ENCODE measurements at places on chromosomes 3 and 15.

- DNase-seq, result no peak
Observed at GRCh38 chr3:69462826-69463100, 76.9 kb upstream of the FRMD4B start.

- DNase-seq, result no peak
Observed at GRCh38 chr3:133884054-133884886, 11.4 kb downstream of the RAB6B start.

DNA sequence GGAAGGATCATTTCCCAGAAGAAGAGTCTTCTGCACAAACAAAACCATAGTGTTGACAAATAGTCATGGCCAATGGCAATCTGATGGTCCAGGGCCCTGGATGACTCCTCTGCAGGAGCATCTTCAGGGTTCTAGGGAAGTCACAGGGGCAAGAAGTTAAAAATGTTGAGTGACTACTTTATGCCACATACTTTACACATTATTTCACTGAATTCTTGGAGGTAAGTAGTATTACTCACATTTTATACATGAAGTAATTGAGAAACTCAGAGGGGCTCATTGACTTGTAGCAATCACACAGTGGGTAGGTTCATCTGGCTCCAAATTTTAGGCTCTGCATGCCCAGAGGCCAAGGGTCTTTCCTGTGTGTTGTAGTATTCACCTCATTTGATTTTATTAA lies 430.2 kb upstream of the MCTP2 start:
- no peak for DNase-seq

- no peak for DNase-seq
Observed at GRCh38 chr3:186319945-186320344, 42.1 kb downstream of the DGKG start.

GRCh38 chr15:38532728-38533127 lies 31.9 kb downstream of the RASGRP1 start:
- DNase-seq, result no peak

GRCh38 chr15:98873441-98874218 lies 134.0 kb downstream of the PGPEP1L start:
- no peak for DNase-seq

DNA sequence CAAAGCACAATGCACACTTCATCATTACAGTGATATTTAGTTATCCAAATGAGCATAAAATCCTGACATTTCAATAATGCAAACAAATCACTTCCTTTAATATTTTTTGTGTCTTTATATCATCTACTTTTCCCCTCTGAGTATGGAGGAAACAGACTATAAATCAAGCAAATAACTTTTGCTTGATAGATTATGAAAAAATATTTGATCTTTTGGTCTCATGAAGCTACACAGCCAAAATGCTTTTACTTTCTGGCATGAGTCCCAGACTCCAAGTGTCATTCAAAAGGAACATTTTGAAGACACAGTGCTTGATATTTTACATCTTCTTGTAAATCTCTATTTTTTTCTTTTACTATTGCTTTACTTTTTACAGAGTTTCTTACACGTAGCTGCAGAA lies 215.3 kb upstream of the ROBO1 start:
- DNase-seq, result no peak

GRCh38 chr3:9732080-9732739 lies 675 bp downstream of the BRPF1 start:
- no peak for DNase-seq

- DNase-seq, result no peak
Observed at GRCh38 chr3:77795013-77795412, 755.1 kb downstream of the ROBO2 start.

DNA sequence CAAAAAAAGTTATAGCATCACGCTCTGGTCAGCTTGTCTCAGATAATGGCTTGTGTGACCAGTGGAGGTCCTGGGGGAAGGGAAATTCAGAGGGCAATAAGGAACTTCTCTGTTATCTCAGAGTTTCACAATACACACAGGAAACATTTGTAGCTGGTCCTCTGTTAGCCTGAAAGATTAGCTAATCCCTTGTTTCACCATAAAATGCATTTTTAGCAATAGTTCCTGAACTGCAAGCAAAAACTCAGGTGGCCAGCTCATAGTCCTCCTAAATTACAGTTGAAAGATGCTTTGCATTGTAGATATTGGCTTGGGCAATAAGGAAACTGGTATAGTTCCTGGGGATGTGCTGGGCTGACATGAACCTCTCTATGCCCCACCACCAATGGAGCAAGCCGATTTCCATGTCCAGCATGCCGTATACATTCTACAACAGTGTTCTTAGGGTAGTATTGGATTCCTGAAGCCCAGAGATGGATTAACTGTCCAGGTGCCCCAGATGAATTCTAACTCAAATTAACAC lies 141.5 kb upstream of the TBL1XR1 start:
- DNase-seq, result no peak

DNA sequence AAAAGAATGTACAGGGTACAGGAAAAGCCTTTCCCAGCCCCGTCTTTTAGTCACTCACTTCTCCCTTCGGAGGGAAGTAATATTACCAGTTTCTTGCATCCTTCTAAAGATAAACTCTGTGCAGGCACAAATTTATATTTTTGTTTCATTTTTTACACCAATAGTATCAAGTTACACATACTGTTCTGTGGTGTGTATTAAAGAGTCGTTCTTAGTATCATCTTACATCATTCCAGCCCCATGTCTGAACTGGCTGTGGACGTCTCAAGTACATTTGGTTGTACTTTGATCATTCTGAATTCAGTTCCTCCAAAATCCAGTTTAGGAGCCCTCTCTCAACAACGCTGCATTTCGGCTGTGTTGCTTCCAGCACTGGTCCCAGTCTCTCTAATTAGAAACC lies 68.7 kb downstream of the LMLN start:
- no peak for DNase-seq

DNA sequence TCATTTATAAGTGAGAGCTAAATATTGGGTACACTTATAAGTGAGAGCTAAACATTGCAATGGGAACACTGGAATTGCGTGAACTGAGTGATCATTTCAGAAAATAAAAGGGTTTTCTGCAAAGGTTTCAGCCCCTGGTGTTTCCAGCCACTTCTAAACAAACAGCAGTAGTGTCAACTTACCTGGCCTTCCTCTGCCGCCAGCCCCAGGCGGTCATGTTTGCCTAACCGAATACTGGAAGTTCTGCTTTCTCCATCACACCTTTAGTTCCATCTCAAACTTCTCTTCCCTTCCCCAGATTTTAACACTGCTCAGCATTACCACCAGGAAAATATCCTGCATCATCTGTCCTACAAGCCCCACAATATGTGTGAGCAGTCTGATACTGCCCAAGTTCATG lies 58.6 kb downstream of the MRPL3 start:
- no peak for DNase-seq

DNA sequence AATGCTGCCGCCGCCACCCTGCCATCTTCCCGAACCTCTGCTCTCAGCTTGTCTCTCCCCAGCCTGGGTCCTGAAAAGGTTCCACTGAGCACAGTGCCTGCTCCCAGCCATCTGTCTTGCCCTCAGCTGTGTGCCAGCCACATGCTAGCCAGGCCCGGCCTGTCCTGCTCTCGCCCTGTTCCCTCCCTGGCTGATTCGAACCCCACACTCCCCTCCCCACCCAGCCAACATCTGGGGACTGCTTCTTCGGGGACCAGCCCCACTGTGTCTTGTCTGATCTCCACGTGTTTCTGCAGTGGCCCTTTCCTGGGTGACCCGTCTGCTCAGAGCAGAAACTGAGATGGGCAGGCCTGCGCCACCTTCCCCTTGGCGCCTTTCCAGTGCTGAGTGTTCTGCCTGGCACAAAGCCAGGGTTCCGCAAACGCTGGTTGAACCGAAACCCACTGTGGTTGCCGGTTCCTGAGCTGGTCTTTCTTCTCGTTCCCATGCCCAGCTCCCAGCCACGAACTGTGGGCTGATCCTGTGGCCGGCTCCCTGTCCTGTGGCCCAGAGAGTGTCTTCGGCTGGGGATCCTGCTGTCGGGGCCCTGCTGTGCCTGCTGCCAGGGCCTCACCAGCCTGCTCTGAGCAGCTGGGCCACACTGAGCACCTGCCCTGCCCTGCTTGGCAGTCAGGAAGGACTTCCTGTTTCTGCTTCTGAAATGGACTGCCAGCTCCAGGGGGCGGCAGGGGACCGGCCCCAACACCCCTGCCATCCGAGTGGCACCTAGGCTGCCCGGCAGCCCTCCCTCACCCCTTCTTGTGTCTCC lies 62.7 kb upstream of the KLF13 start:
- DNase-seq, result no peak

- no peak for DNase-seq
Observed at GRCh38 chr15:100226107-100226506, 115.7 kb downstream of the ADAMTS17 start.

- DNase-seq, result no peak
Observed at GRCh38 chr3:156867174-156867573, 41.0 kb downstream of the LEKR1 start.

GRCh38 chr3:46356276-46356675 lies 2.4 kb downstream of the CCR2 start:
- no peak for DNase-seq

- no peak for DNase-seq
Observed at GRCh38 chr15:95304947-95305400, 1025.5 kb upstream of the NR2F2 start.

DNA sequence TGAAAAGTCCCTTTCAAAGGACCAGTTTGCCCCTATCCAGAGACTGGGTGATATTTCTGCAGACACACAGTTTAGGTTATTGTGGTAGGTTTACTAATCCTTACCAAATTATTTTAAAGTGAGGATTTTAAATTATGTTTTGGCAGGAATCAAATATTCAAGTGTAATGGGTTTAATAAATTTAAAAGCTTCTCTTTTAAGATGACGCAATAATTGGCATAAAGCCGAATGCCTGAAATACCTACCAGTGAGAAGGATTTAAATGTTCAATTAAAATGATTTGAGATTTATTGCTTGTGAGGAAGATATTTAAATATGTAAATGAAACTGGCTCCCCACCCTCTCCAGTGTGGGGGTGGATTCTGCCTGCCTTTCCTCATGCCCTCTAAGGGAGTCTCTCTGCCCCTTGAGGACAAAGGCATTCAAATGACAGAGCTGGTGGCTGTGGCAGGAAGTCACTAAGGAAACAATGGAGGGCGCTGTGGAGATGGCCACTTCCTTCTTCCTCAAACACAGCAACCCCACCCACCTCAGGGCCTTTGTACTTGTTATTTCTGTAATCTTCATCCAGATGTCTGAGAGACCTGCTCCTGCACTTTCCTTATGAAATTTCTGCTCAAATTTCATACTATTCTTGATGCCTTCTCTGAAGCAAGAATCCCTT lies 131.7 kb downstream of the TNIK start:
- DNase-seq, result no peak

GRCh38 chr3:13214847-13215472 lies 141.7 kb upstream of the IQSEC1 start:
- no peak for DNase-seq

GRCh38 chr3:195054311-195054710 lies 216.6 kb downstream of the XXYLT1 start:
- DNase-seq, result no peak

DNA sequence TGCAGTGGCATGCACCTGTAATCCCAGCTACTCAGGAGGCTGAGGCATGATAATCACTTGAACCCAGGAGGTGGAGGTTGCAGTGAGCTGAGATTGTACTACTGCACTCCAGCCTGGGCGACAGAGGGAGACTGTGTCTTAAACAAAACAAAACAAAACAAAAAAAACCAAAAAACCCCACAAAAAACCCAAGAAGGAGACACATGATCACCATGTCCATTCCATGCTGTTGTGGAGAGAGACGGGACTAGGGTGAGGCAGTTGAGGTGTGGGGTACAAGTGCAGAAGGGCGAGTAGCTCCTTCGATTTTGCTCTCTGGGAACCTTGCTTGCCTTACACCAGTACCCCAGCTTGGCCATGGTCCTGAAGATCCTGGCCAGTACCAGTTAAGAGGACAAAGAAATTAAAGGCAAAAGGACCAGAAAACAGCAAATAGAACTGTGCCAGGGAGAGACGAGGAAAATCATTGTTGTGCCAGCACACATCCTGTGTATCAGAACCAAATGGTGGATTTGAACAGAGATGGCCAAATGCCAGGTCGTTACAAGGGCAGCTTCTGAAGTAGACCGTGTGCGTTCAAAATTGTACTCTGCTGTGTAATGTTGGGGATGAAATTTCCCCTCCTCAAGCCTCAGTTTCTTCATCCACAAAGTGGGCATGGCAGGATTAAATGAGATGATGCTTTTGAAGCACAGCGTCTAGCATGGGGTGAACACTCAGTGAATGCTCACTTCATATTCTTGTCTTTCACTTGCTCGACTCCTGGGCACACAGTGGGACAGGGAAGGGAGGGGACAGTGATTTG lies 42.9 kb upstream of the CTSH start:
- no peak for DNase-seq

- no peak for DNase-seq
Observed at GRCh38 chr3:10515396-10515795, 10.0 kb upstream of the ATP2B2 start.

DNA sequence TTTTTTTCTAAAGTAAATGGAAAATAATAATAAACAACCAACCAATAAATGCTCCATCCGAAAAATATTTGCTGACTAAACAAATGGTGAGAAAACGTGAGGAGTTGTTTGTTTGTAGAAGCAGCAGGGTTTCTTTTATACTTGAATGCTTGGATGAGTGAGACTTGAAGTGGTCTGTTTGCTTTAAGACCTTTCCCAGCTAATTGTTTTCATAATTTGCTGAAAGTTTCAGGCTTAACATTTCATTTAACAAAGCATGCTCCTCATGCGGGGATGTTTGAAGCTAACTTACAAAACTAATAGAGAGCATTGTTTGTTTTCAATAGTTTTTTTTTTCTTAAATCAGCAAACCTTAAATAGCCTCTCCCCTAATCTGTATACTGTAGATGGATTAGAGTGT lies 484.6 kb downstream of the ROBO2 start:
- no peak for DNase-seq

DNA sequence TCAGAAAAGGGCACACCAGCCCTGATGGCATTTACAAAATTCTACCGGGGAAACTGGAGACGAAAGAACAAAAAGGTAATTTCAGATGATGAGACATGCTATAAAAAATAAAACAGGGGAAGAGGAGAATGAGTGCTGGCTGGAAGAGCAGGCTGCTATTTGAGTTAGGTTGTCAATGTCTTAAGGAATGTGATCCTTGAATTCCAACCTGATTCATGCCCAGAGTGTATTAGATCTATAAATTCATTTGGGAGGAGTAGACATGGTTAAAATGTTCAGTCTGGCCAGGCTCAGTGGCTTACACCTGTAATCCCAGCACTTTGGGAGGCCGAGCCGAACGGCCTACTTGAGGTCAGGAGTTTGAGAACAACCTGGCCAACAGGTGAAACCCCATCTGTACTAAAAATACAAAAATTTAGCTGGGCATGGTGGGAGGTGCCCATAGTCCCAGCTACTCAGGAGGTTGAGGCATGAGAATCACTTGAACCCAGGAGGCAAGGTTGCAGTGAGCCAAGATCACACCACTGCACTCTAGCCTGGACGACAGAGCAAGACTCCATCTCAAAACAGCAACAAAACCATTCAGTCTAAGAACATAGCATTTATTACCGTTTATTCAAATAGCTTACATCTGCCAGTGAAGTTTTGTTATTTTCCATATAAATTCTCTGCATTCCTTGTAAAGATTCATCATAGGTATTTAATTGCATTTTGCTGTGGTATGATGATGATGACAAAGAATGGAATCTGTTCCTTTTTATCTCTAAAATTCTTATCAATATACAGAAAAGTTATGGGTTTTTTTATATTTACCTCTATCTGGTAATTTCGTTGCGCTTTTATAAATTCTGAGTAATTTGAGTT lies 126.7 kb upstream of the NR2E3 start:
- no peak for DNase-seq
